Stimulated activated CD8-positive, alpha-beta memory T cell treated with anti-CD3 and anti-CD28 coated beads, Interleukin-2, amount 100 ng/mL, for 48 hours (primary cell): ENCODE measurements at places on chromosomes 2 and 18.

GRCh38 chr2:162243715-162244114 lies 470 bp upstream of the FAP start:
- no peak for DNase-seq

DNA sequence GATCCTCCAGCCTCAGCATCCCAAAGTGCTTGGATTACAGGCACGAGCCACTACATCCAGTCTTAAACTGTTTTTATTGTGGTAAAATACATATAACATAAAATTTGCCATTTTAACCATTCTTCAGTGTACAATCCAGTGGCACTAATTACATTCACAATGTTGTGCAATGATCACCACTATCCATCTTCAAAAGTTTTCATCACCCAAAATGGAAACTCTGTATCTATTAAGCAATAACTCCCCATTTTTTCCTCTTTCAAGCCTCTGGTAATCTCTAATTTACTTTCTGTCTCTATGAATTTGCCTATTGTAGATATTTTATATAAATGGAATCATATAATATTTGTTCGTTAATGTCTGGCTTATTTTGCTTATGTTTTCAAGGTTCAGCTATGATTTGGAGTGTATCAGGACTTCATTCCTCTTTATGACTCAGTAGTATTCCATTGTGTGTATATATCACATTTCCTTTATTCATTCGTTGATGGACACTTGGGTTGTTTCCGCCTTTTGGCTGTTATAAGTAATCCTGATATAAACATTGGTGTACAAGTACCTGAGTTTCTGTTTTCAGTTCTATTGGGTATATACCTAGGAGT lies 71.8 kb downstream of the GFPT1 start:
- no peak for DNase-seq

- DNase-seq, result no peak
Measured at GRCh38 chr2:172580544-172580943, 24.7 kb downstream of the PDK1 start.

- no peak for DNase-seq
Measured at GRCh38 chr2:33322612-33323011, 153.8 kb upstream of the RASGRP3 start.

- no peak for DNase-seq
Measured at GRCh38 chr18:48621815-48622555, 83.2 kb downstream of the CTIF start.

- DNase-seq, result no peak
Measured at GRCh38 chr2:139684286-139684860, 904.2 kb upstream of the NXPH2 start.

DNA sequence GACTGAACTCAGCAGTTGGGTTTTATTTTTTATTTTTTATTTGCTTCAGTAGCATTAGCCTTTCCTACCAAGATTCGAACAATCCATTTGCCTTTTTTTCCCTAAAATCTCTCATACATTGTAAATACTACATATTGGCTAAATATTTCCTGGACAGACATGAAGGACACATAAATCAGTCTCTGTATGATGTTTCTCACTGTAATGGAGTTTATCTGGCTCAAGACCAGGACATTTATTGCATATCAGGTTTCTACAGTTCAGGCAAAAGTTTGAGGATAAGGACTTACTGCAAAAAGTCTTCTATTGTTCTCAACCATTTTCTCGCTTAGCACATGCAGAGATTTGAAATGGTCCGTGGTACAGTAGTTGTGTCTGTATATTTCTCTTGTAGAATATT lies 3.3 kb downstream of the CLUL1 start:
- no peak for DNase-seq

GRCh38 chr2:196944570-196944969 lies 18.1 kb upstream of the PGAP1 start:
- DNase-seq, result no peak

GRCh38 chr2:11257964-11258363 lies 86.5 kb downstream of the ROCK2 start:
- DNase-seq, result no peak

- no peak for DNase-seq
Measured at GRCh38 chr2:99111236-99111635, 30.3 kb upstream of the C2orf15 start.

DNA sequence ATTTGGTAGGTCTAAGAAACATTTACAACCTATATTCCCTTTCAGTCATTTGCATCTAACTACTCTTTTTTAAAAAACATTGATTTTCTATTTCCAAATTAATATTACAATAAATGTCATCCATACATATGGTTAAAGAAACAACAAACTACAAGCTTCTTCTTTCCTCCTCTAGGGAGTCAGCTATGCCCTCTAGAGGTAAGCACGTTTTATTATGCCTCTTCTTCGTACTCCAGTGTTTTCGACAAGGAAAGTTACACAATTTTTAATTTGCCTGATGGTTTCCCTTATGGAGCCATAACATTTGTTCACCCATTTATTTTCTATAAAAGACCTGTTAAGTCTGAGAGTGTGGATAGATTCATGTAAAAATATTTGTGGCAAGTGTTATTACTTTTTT lies 183.4 kb upstream of the CDH7 start:
- DNase-seq, result no peak

- no peak for DNase-seq
Measured at GRCh38 chr2:182655750-182656149, 60.3 kb upstream of the DNAJC10 start.

- DNase-seq, result no peak
Measured at GRCh38 chr2:191800874-191801273, 46.0 kb downstream of the CAVIN2 start.

GRCh38 chr18:36905571-36905970 lies 76.6 kb downstream of the KIAA1328 start:
- no peak for DNase-seq

GRCh38 chr18:69484699-69485396 lies 84.2 kb downstream of the DOK6 start:
- no peak for DNase-seq

- DNase-seq, result no peak
Measured at GRCh38 chr2:135962366-135963123, 22.9 kb downstream of the DARS1 start.

DNA sequence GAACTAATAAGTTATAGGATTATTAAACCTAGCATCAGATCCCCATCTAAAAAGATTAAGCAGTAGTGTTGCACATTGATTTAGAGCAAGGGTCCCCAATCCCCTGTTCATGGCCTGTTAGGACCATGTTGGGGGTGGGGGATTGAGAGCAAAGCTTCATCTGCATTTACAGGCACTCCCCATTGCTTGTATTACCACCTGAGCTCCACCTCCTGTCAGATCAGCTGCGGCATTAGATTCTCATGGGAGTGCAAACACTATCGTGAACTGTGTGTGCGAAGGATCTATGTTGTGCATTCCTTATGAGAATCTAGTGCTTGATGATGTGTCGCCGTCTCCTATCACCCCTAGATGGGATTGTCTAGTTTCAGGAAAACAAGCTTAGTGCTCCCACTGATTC lies 18.4 kb upstream of the PSD4 start:
- DNase-seq, result no peak

DNA sequence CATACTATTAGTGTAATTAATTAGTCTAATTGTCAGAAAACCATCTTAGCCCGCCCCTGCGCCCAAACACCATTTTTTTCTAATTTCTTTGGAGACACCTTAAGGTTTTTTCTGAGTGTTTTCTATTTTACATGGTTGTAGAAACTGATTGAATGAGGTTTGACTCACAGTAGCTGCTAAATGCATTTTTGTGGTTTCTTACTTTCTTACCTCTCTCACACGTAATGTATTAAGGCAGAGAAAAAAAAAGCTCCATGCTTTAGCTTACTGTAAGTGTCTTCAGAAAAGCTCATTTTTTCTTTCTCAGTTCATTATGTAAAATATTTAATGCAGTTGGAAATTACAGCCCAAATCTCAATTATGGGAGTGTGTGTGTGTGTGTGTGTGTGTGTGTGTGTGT lies 548.5 kb upstream of the LRRTM4 start:
- DNase-seq, result no peak

DNA sequence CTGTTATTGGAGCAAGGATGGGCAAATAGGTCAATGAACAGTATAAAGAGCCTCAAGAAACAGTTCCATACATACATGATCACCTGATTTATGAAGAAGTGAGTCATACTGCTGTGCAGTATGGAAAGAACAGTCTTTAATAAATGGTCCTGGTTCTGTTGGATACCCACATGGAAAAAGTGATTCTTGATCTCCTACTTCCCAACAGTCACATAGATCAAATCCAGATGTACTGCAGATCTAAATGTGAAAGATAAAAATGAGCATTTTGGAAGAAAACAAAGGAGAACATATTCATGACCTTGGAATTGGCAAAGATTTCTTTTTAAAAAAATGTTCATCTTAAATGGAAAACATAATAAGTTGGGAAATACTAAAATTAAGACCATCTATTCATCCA lies 75.8 kb downstream of the CCDC148 start:
- DNase-seq, result no peak

- no peak for DNase-seq
Measured at GRCh38 chr2:233130481-233131020, 70.4 kb downstream of the INPP5D start.

- no peak for DNase-seq
Measured at GRCh38 chr2:229066121-229066715, 204.9 kb downstream of the PID1 start.

DNA sequence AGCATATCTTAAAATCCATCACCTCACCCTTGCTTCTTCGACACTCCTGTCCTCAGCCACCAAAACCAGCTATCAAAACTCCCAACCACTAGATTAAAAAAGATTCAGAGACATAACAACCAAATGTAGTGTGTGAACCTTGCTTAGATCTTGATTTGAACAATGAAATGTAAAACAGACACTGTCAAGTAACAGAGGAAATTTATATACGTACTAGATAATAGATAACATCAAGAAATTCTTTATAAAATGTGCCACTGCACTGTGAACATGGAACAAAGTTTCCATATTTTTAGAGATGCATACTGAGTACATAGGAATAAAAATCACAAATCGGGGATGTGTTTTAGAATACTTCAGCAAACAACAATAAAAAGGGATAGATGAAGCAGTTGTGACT lies 86.0 kb downstream of the THADA start:
- DNase-seq, result no peak

GRCh38 chr2:157258520-157259326 lies 1.2 kb downstream of the GALNT5 start:
- no peak for DNase-seq

DNA sequence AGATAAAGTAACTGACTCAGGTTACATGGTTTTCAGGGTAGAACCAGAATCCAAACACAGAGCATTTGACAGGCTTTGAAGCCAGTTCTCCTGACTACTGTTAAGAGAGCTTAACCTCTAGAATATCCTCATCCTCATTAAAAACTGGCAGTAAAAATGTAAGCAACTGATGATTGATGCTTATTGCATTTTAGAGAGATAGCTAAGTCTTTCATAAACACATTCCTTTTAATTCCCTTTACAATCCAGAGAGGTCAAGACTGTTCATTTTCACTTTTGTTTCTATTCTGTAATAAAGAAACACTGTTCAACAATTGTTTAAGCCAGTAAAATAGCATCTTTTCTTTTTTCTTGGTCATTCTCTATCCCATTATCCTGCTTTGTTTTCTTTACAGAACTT lies 53.9 kb upstream of the RAB27B start:
- DNase-seq, result no peak
